ENCODE measurements at places on chromosomes 12 and 14. TPM values are rescaled to one million over a fixed set of nuclear protein-coding genes. Genes with fewer than 3 reads are reported as not detected.
A peak's percentile ranks its signal among the peaks of the same experiment; 100 is the strongest.

The TUNAR gene
- not detected for total RNA-seq

DNA sequence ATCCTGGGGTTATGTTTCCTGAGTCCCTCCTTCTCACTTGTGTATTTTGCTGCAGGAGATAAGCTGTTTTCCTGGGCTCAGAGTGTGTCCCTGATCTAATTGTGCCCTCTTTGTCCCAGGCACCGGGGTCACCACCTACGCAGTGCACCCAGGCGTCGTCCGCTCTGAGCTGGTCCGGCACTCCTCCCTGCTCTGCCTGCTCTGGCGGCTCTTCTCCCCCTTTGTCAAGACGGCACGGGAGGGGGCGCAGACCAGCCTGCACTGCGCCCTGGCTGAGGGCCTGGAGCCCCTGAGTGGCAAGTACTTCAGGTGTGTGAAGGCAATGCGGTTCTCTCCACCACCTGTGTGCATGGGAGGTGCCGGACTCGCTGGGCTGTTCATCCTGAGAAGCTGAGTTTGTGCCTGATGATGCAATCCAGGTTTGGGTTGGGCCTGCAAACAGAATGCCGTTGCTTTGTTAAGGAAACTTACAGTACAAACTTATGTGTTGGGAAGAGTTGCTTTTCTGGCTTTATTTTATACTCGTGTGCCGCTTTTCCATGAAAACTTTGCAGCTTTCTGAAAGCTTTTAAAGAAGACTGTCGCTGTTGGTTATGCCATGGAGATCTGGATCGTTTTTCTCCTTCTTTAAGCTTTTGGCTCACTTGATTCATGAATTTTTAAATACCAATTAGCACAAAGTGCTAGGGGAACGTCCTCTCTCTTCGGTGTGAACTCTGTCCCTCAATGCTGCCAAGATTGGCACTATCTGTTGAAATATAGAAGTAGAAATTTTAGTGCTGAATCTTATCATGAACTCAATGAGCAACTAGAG lies 27.6 kb downstream of the RDH12 start:
- DNase-seq: no peak
- H3K4me1 ChIP-seq: no peaks in the 10 kb centered on the region
- H3K27me3 ChIP-seq: peaks cover 3% of the 10 kb centered on the region

- no peak overlapping the region for H3K4me3 ChIP-seq
- H3K4me1 ChIP-seq: peaks cover 4% of the 10 kb centered on the region
- H3K27me3 ChIP-seq: no peaks in the 10 kb centered on the region
- no peak overlapping the region for H3K27ac ChIP-seq
Observed at GRCh38 chr14:39673270-39673711, 241.1 kb upstream of the FBXO33 start.

DNA sequence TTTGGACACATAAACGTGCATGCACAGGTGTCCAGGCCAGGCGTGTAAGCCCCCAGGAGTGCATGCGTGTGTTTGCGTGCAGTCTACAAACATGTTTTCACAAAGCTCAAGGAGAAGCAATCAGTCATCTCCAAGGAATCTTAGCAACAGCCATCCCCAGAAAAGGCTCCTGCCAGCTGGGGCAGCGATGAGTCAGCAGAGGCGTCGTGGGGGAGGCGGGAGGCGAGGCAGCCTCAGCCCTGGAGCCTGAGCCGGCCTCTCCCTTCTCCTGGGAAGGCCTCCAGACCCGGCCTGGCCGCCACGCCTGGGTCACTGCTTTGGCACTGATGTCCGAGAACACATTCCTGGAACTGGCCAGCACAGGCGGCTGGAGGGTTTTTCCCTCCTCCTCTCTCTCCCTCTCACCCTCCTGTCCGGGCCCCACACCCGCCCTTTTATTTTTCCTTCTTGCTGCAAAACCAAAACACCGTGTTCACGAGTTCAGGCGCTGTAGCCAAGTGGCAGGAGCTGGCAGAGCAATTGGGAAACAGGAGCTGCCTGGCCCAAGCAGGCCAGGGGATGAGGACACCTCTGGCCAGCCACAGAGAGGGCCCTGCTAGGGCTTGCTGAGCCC lies 92.7 kb downstream of the LRRC74A start:
- H3K27ac ChIP-seq: no peak overlapping the region
- H3K4me1 ChIP-seq: peaks cover 46% of the 10 kb centered on the region

DNA sequence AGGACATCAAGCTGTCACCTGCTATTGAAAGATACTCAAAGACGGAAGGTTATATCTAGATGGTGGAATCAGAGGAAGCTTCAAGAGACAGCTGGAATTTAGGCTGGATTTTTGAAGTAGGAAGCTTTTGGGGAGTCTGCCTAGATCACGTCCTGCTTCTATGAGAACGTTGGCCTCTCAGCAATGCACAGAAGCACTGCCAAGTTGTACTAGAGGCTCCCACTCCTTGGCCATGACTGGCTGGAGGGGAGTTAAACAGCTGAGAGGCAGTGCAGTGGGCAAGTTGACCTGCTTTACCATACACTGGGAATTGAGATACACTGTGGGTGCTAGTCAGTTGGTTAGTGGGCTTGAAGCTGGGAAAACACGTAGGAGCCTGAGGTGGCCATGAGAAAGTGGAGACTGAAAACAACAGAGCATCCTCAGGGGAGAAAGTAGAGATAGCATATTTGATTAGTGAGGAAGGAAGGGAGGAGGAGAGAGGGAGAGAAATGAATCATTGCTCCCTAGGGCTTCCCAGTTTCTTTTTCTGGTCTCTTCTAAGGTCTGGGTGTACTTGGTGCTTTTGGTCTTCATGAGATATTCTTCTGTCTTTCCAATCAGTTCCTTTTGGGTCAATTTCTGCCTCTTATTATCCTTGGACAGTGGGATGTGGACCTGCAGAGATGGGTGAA lies 110.8 kb downstream of the EMP1 start:
- H3K27me3 ChIP-seq: peaks cover 22% of the 10 kb centered on the region
- no peak overlapping the region for H3K4me3 ChIP-seq
- H3K27ac ChIP-seq: no peak overlapping the region
- H3K36me3 ChIP-seq: no peaks in the 10 kb centered on the region
- no peaks in the 10 kb centered on the region for H3K4me1 ChIP-seq

- peak overlapping the region; percentile 86 for H3K27ac ChIP-seq
Observed at GRCh38 chr12:123131879-123132402, 18.9 kb downstream of the PITPNM2 start.

- DNase-seq: no peak
- H3K36me3 ChIP-seq: no peaks in the 10 kb centered on the region
- no peaks in the 10 kb centered on the region for H3K27me3 ChIP-seq
- no peak overlapping the region for H3K27ac ChIP-seq
- H3K4me1 ChIP-seq: no peaks in the 10 kb centered on the region
Observed at GRCh38 chr12:113796066-113796827, 169.9 kb downstream of the RBM19 start.

GRCh38 chr12:94925729-94926128 lies 77.8 kb downstream of the NDUFA12 start:
- no peaks in the 10 kb centered on the region for H3K4me1 ChIP-seq
- no peaks in the 10 kb centered on the region for H3K27me3 ChIP-seq
- no peaks in the 10 kb centered on the region for H3K36me3 ChIP-seq
- H3K27ac ChIP-seq: no peak overlapping the region
- no peak overlapping the region for H3K4me3 ChIP-seq

The C12orf54 gene
- total RNA-seq: not detected

GRCh38 chr14:22848351-22849164 lies 12.2 kb downstream of the MMP14 start:
- no peaks in the 10 kb centered on the region for H3K36me3 ChIP-seq
- peaks cover 9% of the 10 kb centered on the region for H3K27me3 ChIP-seq
- DNase-seq: no peak
- H3K4me3 ChIP-seq: no peak overlapping the region
- peaks cover 6% of the 10 kb centered on the region for H3K4me1 ChIP-seq
- no peak overlapping the region for H3K27ac ChIP-seq

DNA sequence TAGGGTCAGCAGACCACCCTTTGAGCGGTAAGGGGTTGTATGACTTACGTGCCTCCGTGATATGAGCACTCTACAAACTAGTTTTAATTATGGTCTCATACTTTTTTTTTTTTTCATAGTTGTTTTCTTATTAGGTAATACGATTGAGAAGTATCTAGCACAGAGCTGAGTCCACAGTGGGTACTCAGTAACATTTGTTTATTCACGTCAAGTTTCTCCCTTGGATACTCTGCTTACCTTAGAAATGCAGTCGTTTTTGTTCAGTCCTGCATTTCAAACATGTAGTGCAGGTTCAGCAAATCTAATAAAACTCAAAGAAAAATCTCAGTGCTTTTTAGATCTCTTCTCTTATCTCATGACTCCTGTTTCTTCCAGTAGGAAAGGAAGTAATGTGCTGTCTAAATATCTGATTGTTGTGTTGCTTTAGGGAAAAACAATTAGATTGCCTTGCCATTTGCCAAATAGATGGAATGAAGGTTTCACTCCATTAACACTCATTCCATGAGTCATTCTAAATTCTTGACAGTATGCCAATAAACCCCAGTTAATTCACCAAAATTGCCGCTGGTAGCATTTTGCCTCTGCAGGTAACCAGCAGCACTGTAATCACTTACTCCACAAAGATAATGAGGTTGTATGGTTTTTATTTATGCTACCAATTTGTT lies 118.9 kb downstream of the PTCSC3 start:
- no peak for DNase-seq
- H3K27ac ChIP-seq: no peak overlapping the region
- H3K4me3 ChIP-seq: no peak overlapping the region
- H3K36me3 ChIP-seq: no peaks in the 10 kb centered on the region
- H3K4me1 ChIP-seq: no peaks in the 10 kb centered on the region
- peaks cover 4% of the 10 kb centered on the region for H3K27me3 ChIP-seq

GRCh38 chr14:33230021-33230420 lies 291.3 kb downstream of the NPAS3 start:
- H3K27me3 ChIP-seq: no peaks in the 10 kb centered on the region
- no peaks in the 10 kb centered on the region for H3K4me1 ChIP-seq
- H3K36me3 ChIP-seq: no peaks in the 10 kb centered on the region
- DNase-seq: no peak
- no peak overlapping the region for H3K4me3 ChIP-seq

The NOS1 gene
- total RNA-seq: not detected

- H3K4me1 ChIP-seq: no peaks in the 10 kb centered on the region
- no peak overlapping the region for H3K4me3 ChIP-seq
- no peak overlapping the region for H3K27ac ChIP-seq
- no peaks in the 10 kb centered on the region for H3K36me3 ChIP-seq
- DNase-seq: no peak
- peaks cover 20% of the 10 kb centered on the region for H3K27me3 ChIP-seq
Observed at GRCh38 chr12:3381059-3382047, 109.7 kb upstream of the PRMT8 start.

- no peak for DNase-seq
- H3K36me3 ChIP-seq: peaks cover 5% of the 10 kb centered on the region
- H3K4me3 ChIP-seq: no peak overlapping the region
- H3K27me3 ChIP-seq: no peaks in the 10 kb centered on the region
- H3K27ac ChIP-seq: no peak overlapping the region
Observed at GRCh38 chr12:116726694-116727093, 11.2 kb downstream of the SPRING1 start.

The AMDHD1 gene
- 1.1 TPM for total RNA-seq

DNA sequence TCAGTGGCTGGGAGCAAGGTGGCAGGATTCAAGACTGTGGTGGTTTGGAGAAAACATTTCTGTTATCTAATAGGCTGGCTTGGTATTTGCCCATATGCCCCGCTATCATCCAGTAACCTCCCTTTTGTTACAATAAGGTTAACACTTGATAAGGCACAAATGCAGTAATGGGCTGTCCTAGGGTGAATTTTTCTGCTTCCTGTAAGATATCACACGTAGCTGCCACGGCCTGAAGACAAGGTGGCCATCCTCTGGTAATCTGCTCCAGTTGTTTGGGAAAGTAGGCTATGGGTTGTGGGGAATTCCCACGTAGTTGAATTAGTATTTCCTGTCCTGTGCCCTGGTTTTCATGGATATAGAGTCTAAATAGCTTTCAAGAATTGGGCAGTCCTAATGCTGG lies 23.1 kb downstream of the ANG start:
- no peaks in the 10 kb centered on the region for H3K4me1 ChIP-seq
- H3K27ac ChIP-seq: no peak overlapping the region
- no peak overlapping the region for H3K4me3 ChIP-seq
- H3K36me3 ChIP-seq: no peaks in the 10 kb centered on the region

DNA sequence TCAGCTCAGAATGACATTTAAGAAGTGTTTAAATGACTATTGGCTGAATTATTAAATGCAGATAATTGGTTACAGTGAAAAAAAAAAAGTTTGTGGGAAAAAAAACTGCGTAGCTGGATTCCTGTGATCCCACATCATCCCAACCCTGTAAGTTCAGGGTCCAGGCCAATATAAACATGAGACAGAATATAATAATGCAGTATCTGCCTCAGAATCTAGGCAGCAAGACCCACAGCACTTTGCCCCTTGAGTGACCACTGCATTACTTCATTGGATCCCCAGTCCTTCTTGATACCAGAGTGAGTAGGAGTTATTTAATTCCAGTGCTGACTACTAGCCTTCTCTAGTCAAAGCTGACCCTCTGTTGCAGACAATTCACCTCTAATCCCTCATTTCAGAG lies 272.6 kb downstream of the CCER1 start:
- no peaks in the 10 kb centered on the region for H3K36me3 ChIP-seq
- no peaks in the 10 kb centered on the region for H3K4me1 ChIP-seq
- H3K4me3 ChIP-seq: no peak overlapping the region

The GLT8D2 gene
- not detected for total RNA-seq

GRCh38 chr12:5817246-5817645 lies 127.8 kb downstream of the ANO2 start:
- H3K4me3 ChIP-seq: no peak overlapping the region
- H3K27me3 ChIP-seq: peaks cover 2% of the 10 kb centered on the region
- H3K4me1 ChIP-seq: no peaks in the 10 kb centered on the region
- H3K36me3 ChIP-seq: no peaks in the 10 kb centered on the region
- DNase-seq: no peak
- no peak overlapping the region for H3K27ac ChIP-seq

- H3K27ac ChIP-seq: no peak overlapping the region
- peaks cover 7% of the 10 kb centered on the region for H3K36me3 ChIP-seq
- peaks cover 70% of the 10 kb centered on the region for H3K27me3 ChIP-seq
Observed at GRCh38 chr14:37590428-37591139, 4.5 kb downstream of the FOXA1 start.

- DNase-seq: no peak
- H3K27me3 ChIP-seq: peaks cover 39% of the 10 kb centered on the region
- no peaks in the 10 kb centered on the region for H3K4me1 ChIP-seq
- H3K4me3 ChIP-seq: no peak overlapping the region
- no peak overlapping the region for H3K27ac ChIP-seq
Observed at GRCh38 chr12:204261-204678, 9.7 kb downstream of the SLC6A12 start.

DNA sequence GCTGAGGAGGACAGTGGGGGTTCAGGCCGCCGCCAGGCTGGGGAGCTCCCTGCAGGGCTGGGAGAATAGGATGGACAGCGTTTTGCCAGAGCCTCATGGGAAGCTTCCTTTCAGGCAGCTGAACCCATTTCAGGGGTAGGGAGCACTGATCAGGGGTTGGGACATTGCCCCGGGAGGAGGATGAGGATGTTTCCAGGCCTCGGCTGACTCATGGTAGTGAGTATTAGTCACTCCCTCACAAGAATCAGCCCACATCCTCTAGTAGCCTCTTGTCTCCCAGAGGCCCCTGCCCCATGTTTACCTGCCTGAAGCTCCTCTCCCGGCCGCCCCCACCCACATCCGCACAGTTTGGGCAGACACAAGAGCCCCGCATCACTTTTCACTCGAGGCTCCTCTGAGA lies 89.8 kb downstream of the ZFP36L1 start:
- no peaks in the 10 kb centered on the region for H3K36me3 ChIP-seq
- H3K4me1 ChIP-seq: peaks cover 11% of the 10 kb centered on the region
- H3K27ac ChIP-seq: no peak overlapping the region
- no peaks in the 10 kb centered on the region for H3K27me3 ChIP-seq

The ANG gene
- 0.87 TPM for total RNA-seq
